ENCODE measurements at places on chromosomes 4 and X. TPM values are rescaled to one million over a fixed set of nuclear protein-coding genes. Genes with fewer than 3 reads are reported as not detected.
A peak's percentile ranks its signal among the peaks of the same experiment; 100 is the strongest.

- H3K4me1 ChIP-seq: peaks cover 7% of the 10 kb centered on the region
- DNase-seq: no peak
- no peaks in the 10 kb centered on the region for H3K27me3 ChIP-seq
Measured at GRCh38 chr4:176261018-176261417, 8.0 kb downstream of the ASB5 start.

DNA sequence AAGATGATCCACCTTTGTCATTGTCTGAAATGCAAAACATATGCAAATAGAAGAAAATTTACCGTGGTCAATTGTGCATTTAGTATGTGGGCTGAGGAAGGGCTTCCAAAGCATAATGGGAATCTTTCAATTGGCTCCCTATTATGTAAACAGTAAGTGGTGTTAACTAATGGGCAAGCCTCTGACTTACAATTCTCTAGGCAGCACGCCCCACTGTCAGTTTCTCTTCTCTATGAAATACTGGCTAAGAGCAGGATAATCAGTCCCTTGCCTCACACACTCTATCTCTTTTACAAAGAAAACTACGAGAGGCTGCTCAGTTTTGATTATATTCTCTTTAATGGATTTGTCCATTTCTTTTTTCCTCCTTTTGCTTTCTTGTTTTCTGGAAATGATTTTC lies 1272.6 kb downstream of the PCDH19 start:
- H3K27me3 ChIP-seq: no peaks in the 10 kb centered on the region
- DNase-seq: no peak
- peak overlapping the region; percentile 9 for H3K27ac ChIP-seq
- no peaks in the 10 kb centered on the region for H3K36me3 ChIP-seq

DNA sequence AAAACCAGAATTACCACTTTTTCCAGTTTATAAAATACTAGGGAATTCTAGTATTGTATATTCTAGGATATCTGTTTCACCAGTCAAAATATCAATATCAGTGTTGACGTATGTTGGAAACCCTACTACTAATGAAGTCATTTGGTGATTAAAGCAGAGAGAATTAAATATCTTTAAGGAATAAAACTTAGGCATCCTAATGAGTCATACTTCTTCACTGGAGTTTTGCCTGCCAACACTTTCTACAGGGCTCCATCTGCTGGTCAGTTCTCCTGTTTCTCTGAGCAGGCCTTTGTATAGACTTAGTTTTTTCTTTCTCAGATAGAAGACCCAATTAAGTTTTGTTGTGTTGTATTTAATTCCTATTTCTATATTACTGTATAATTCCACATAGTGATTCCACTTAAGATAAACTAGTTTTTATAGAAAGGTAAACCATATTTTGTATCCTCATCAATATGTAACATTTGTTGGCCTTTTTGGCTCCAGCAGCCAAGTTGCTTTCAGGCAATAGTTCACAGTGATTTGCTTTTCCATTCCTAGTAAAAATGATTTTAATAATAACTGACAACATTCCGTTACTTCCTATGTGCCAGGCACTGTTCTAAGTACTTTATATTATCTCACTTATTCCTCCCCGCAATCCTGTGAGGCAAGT lies 3.5 kb downstream of the AP1AR start:
- peak; percentile 46 for DNase-seq
- H3K4me1 ChIP-seq: peaks cover 33% of the 10 kb centered on the region
- peak overlapping the region; percentile 75 for H3K4me3 ChIP-seq
- H3K27ac ChIP-seq: no peak overlapping the region
- H3K27me3 ChIP-seq: no peaks in the 10 kb centered on the region

GRCh38 chrX:50771382-50771781 lies 42.6 kb downstream of the SHROOM4 start:
- no peak overlapping the region for H3K27ac ChIP-seq
- no peak for DNase-seq
- no peak overlapping the region for H3K4me3 ChIP-seq
- no peaks in the 10 kb centered on the region for H3K4me1 ChIP-seq
- no peaks in the 10 kb centered on the region for H3K36me3 ChIP-seq
- no peaks in the 10 kb centered on the region for H3K27me3 ChIP-seq

- peaks cover 3% of the 10 kb centered on the region for H3K36me3 ChIP-seq
- no peak overlapping the region for H3K4me3 ChIP-seq
- H3K27ac ChIP-seq: no peak overlapping the region
- no peaks in the 10 kb centered on the region for H3K27me3 ChIP-seq
- peaks cover 45% of the 10 kb centered on the region for H3K4me1 ChIP-seq
- DNase-seq: no peak
Measured at GRCh38 chrX:147917700-147918695, 6.3 kb downstream of the FMR1 start.

DNA sequence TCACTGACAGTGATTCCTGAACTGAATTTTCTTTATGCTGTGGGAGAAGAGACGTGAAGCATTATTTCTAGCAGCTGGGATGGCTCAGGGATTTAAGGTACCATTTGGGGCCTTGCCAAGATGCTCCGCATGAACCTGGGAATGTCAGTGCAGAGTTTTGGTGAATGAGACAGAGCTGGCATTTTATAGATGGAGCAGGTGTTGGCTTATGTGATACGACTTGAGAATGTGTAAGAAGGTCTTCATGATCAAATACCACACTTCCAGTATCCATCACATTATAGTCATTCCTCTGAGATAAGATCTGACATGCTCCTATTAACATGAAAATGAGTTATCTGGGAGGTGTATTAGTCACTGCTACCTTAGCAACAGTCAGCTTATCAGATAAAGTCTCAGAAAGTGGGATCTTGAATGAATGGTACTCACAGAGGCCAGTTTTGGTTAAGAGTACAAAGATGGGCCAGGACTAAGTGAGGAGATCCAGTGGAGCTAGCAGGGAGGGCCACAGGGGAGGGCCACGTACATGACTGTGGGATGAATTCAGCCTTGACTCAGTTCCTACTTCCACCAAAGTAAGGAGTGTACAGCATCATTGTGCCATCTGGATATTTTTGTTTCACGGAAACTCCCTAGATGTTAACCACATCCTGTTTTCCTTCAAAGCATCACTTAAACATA lies 116.7 kb downstream of the SPCS3 start:
- H3K27ac ChIP-seq: no peak overlapping the region
- no peak for DNase-seq
- no peaks in the 10 kb centered on the region for H3K4me1 ChIP-seq
- H3K27me3 ChIP-seq: no peaks in the 10 kb centered on the region
- no peaks in the 10 kb centered on the region for H3K36me3 ChIP-seq
- no peak overlapping the region for H3K4me3 ChIP-seq

- no peak for DNase-seq
- no peak overlapping the region for H3K4me3 ChIP-seq
- peaks cover 61% of the 10 kb centered on the region for H3K36me3 ChIP-seq
- no peaks in the 10 kb centered on the region for H3K27me3 ChIP-seq
Measured at GRCh38 chr4:170079981-170080380, 9.8 kb downstream of the AADAT start.

RPL39 gene
- 2,088 TPM for total RNA-seq

Measured in neural crest cell (in vitro differentiated cells).